Cortex of kidney (tissue), 1 donor: ENCODE measurements at places on chromosomes 13 and 19.

DNA sequence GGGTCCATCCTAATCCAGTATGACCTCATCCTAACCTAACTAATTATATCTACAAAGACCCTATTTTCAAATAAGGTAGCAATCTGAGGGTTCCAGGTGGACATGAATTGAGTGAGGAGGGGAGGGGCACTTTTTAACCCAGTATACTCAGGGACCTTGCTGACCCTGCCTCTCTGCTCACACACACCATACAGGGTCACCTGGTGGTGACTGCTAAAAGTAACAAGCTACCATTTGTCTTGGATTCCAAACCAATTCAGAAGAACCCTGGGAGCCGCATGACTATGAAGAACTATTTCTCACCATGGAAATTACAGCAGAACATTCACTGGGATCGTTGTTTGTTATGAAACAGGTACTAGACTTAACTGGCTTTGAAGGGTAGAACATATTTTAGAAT lies 151.9 kb downstream of the LACC1 start:
- no peak for DNase-seq

DNA sequence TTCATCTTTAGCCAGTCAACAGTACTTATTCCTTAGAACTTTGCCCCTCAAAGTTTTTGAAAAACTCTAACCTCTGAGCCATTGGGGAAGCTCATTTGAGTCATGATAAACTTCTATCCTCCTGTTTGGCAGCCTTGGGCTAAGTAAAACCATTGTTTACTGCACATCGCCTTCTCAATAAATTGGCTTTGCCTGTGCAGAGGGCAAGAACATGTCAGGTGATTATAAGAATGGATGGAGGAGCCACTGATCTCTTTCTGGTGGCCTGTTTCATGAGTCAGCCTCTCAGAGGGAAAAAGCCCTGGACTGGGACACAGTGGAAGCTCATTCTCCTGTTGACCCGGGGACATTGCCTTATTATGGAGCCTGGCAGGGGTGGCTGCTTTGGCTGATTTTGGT lies 19.4 kb upstream of the PSG4 start:
- DNase-seq = no peak

- DNase-seq = no peak
Observed at GRCh38 chr13:77502104-77502720, 33.3 kb upstream of the SCEL start.

DNA sequence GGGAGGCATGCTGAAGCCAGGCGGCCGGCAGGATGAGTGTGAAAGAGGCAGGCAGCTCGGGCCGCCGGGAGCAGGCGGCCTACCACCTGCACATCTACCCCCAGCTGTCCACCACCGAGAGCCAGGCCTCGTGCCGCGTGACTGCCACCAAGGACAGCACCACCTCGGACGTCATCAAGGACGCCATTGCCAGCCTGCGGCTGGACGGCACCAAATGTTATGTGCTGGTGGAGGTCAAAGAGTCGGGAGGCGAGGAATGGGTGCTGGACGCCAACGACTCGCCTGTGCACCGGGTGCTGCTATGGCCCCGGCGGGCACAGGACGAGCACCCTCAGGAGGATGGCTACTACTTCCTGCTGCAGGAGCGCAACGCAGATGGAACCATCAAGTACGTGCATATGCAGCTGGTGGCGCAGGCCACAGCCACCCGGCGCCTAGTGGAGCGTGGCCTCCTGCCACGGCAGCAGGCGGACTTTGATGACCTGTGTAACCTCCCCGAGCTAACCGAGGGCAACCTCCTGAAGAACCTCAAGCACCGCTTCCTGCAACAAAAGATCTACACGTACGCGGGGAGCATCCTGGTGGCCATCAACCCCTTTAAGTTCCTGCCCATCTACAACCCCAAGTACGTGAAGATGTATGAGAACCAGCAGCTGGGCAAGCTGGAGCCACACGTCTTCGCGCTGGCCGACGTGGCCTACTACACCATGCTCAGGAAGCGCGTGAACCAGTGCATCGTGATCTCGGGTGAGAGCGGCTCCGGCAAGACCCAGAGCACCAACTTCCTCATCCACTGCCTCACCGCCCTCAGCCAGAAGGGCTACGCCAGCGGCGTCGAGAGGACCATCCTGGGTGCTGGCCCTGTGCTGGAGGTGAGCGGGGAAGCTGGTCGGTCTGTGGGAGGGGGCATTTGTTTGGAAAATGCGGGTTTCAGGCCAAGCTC lies 26.4 kb downstream of the MYO9B start:
- DNase-seq = no peak

DNA sequence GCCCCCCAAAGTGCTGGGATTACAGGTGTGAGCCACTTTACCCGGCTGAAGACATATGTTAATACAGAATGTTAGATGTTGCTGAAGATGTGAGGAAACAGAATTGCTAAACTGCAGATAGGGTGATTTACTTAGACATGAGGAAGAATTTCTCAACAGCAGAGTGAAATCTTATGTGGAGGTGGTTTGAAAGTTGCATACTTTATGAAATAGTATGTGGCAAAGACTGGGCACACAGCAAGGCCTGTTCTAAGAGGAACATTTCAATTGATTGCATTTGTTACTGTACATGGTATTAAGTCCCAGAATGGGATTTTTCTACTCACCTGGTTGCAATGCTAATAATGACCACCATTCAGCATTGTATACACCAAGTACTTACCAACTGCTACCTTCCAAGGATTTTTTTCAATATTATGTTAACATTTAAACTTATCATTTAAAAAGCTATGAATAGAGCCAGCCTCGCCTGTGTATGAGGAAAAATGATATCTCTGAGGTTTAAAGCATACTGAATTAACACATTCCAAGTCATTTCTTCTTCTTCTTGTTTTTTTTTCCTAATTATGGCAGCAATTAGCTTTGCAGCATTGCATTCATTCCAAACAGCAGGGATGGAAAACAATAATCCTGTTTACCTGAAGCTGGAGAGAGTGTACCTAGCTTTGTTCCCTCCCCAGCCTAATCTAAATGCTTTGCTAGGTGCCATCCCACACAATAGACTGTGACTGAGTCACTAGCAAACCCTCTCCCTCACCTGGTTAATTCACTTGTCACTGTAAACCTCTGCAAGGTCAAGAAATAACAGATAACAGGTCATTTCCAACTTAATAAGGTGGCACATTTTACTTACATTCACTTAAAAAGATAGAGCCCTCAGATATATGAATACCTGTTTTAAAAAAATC lies 19.4 kb upstream of the KLF5 start:
- no peak for DNase-seq

DNA sequence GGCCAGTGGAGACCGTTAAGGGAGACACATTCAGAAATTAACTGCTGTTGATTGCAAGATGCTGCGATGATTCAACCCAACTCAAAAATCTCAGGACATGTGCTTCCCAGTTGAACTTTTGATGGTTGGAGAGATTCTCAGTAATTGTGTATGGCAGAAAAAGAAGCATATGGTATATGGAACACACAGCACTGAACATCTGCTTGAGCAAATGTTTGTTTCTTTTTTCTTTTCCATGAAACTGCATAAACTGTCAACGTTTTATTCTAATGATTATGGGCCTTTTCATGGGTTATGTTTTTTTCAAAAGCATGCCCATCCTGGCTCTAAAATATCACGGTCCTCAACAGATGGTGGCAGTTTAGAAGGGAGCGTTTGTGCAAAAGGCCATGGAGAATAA lies 40.1 kb upstream of the USP29 start:
- no peak for DNase-seq
